ENCODE measurements at places on chromosomes 7 and 10.

DNA sequence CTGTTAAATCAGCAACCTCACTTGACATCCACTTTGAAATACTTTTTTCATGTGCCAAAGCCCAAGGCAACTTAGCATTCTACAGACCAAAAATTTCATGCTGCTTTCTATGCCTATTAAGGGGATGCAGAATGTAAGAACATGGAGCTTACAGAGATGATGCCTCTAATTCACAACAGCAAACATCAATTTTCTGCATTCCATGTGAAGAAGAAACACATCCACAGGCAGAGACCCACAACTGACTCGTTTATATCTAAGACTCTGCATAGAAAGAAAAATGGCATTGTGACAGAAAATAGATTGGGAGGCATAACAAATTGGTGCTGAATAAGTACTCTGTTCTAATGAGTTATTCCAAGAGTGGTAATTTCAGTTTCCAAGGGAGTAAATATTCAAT, 107.6 kb downstream of the SGMS1 start:
- DNase-seq, result no peak

GRCh38 chr10:22573820-22574569, 140.4 kb downstream of the PIP4K2A start:
- DNase-seq, result no peak

DNA sequence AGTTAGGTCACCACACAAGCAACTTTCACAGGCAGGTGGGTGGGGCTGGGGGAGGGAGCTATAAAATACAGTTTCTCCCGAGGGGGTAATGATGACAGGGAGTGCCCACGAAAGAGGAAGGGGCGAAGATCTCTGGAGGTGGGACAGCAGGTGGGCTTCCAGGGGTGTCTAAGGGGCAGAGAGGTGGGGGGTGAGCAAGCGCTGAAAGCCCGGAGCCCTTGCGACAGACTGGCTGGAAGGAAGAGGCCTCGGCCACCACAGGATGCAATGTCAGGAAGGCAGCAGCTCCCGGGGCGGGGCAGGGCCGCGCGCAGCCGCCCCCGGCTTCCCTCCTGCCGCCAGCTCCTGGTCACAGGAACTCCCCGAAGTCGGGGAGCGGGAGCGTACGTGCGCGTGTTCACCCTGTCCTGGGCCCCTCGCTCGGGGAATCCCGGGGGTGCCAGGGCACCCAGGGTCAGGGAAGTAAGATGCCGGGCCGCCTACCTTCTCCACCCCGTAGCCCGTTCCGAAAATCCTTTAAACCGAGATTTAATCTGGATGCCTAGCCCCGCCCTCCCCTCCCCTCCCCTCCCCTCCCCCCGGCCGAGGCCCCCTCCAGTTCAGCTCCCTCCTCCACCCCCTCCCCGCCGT, 105.2 kb upstream of the PPIF start:
- peak; percentile 55 for DNase-seq

DNA sequence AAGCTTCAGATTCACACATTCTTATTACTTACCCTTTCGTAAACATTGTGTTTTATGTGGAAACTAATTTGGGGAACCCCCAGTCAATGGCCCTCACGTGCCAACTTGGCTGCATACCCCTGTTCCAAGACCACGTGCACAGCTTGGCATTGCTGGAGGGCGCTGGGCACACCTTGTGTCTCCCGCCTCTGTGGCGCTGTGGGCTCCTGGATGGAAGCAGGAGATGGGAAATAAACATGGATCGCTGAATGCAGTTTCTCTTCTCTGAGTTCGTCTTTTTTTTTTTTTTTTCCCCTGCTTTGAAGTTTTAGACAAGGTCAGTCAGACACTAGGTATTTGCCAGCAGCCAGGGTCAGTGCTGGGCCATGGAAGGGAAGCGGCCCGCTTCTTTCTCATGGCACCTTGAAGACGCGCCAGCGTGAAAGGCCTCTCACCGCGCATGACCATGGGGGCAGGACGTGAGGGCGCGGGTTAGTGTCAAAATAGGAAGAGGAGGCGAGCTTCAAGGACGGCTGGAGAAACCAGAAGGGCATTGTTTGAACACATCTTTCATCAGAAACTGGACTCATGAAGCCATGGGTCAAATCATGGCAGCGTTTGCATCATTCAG, 27.3 kb downstream of the BNIP3 start:
- DNase-seq, result no peak

DNA sequence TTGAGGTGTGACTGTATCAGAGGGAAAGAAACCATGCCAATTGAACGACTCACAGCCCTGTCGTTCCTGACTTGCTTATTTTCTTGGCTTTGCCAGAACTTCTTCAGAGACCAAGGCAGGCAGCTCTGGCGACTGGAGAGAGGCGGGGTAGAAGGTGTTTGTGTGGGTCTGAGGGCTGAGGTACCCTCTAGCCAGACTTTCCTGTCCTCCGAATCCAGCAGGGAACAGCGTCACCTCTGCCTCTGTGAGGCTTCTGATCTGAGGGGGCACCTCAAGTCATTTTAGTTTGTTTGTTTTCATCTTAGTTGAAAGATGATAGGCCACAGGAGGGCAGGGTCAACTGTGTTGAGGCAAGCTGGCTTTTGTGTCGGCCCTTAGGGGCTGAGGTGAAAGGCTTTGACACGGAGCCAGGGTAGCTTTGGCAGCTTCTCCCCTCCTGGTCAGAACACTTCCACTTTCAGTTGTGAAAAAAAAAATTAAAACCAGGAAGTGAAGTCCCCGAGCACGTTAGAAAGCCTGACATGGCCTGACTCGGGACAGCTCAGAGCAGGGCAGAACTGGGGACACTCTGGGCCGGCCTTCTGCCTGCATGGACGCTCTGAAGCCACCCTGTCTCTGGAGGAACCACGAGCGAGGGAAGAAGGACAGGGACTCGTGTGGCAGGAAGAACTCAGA, 1.9 kb downstream of the ACSL5 start:
- peak; percentile 40 for DNase-seq

DNA sequence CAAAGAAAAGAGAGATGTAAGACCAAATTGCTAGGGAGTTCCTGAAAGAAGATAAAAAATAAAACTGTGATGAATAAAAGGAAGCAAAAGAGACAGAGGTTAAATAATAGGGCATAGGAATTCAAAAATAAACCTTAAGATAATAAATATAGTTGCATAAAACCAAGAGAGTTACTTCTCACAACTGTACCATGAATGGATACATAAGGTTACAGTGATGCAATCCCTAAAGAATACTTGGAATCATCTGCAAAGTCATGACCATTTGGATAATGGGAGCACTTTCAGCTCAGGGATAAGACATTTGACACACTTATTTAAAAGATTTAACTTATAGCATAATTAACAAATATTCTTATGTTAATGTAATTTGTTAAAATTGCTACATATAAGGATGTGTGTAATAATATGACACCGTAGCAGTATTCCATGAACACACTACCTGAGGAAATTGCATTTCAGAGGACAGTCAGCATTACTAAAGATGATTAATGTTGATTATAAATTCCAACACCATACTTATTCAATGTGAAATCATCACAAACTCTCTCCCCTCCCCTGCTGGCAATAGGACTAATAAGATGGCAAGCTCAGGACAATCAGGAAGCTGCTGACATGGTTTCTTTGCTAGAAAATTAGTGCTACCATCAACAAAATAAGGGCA, 202.1 kb upstream of the AKR1E2 start:
- no peak for DNase-seq

DNA sequence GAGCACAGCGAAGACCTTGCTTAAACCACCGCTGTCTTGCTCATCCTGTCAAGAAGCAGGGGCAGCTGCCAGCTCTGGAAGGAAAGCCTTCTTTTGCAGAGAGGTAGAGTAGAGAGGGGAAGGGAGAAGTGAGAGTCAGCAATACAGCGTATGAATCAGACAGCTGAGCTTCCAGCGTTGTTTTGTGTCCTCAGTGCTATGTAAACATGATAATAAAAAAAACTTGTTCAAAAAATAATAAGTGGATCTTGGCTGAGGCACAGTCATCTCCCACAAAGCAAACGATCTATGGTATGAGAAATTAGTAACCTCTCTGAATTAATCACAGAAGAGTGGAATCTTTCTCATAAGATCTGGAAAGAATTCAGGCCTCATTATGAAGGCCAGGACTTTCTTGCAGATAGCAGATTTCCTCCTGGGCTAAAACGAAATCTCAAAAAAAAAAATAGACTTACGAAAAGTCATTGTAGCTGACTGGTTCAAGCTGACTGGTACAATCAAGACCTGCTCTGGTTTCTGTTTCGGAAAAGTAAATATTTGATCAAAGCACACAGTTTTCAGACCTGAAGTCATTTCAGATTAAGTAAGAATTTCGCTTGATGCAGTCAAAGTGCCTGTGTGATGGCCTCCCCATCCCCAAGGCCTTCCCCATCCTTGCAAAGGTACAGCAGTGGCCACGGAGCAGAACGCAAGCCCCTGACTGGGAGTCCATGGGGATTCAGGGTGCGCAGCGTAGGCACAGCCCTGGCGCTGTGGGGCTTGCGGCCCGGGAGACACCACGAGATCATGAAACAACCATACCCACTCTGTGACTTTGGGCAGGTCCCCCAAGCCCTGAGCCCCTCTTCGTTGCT, 29.4 kb downstream of the CHST15 start:
- DNase-seq, result no peak

Data from pancreas (tissue), 10 donors.